ENCODE measurements at places on chromosomes 2 and 18.
A peak's percentile ranks its signal among the peaks of the same experiment; 100 is the strongest.

DNA sequence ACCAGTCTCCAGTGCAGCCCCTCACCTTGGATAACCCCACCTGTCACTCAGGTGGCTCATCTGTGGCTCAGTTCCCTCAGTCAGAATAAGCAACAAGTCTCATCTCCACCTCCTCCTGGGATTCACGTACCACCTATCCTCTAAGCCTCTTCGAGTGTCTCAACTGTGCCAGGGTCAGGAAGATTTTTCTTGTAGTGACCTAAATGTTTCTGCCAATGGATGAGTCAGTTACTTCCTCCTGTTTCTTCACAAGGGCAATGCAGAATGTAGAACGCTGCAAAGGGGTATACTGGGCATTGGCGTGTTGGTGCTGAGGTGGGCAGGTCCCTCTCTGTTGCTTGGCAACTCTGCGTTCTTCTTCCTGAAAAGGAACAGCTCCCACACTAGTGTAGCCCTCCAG is 213.3 kb upstream of the CXCR4 start:
- H3K4me3 ChIP-seq: no peak overlapping the region
- peaks cover 2% of the 10 kb centered on the region for H3K4me1 ChIP-seq
- no peak for DNase-seq
- H3K36me3 ChIP-seq: no peaks in the 10 kb centered on the region

GRCh38 chr2:153354377-153354776 is 124.2 kb downstream of the RPRM start:
- no peak for DNase-seq
- no peak overlapping the region for H3K4me3 ChIP-seq
- H3K27me3 ChIP-seq: no peaks in the 10 kb centered on the region
- no peaks in the 10 kb centered on the region for H3K4me1 ChIP-seq

- H3K27me3 ChIP-seq: peaks cover 3% of the 10 kb centered on the region
- peaks cover 17% of the 10 kb centered on the region for H3K4me1 ChIP-seq
- H3K36me3 ChIP-seq: no peaks in the 10 kb centered on the region
- H3K4me3 ChIP-seq: no peak overlapping the region
Observed at GRCh38 chr18:76722224-76723061, 99.9 kb upstream of the ZNF236 start.

- H3K27ac ChIP-seq: no peak overlapping the region
- peaks cover 8% of the 10 kb centered on the region for H3K4me1 ChIP-seq
- no peaks in the 10 kb centered on the region for H3K36me3 ChIP-seq
- H3K27me3 ChIP-seq: no peaks in the 10 kb centered on the region
Observed at GRCh38 chr18:13364721-13365205, 146.2 kb downstream of the LDLRAD4 start.

- H3K27me3 ChIP-seq: no peaks in the 10 kb centered on the region
- H3K4me3 ChIP-seq: no peak overlapping the region
- H3K4me1 ChIP-seq: no peaks in the 10 kb centered on the region
- no peaks in the 10 kb centered on the region for H3K36me3 ChIP-seq
Observed at GRCh38 chr18:58375051-58375450, 253.8 kb downstream of the ALPK2 start.

DNA sequence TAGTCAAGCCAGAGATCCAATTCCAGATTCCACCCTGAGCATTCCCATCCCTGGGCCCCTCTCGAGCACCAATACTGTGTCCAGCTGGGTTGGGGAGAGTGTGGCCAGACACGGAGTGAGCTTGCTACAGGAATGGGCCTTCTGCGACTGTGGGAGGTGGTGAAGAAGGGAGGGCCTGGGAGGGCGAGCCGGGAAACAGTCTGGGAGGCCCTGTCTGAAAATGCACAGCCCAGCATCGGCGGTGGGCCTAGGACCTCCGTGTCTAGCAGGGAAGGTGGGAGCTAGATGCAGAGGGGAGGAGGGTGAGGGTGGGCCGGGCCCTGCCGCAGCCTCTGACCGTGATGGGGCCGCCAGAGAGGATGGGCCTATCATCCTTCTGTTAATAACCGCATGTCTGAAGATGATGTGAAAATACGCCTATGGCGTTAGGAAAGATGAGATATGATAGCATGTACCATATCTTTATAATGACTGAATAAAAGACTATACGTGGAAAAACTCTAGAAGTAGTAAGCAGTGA is 1.9 kb upstream of the OTOS start:
- H3K27me3 ChIP-seq: peaks cover 8% of the 10 kb centered on the region
- no peaks in the 10 kb centered on the region for H3K36me3 ChIP-seq
- H3K4me1 ChIP-seq: peaks cover 3% of the 10 kb centered on the region
- no peak for DNase-seq
- H3K27ac ChIP-seq: no peak overlapping the region

DNA sequence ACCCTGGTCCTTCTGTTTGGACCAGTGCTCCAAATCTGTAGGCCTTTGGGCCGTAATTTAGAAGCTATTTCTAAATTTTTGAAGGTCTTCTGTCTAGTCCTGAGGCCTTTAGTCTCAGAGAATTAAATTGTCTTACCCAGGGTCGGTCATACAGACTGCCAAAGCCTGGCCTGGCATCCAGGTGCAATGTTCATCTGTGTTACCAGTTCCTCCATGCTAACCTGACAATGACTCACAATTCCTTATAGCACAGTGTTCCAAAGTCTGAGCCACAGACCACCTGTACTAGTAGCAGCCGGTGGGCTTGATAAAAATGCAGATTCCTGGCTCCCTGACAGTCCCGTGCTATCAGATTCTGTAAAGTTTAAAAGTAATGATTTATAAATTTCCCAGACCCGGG is 77.7 kb upstream of the MAP4K3 start:
- no peak overlapping the region for H3K27ac ChIP-seq
- no peak for DNase-seq
- H3K27me3 ChIP-seq: no peaks in the 10 kb centered on the region
- H3K4me3 ChIP-seq: no peak overlapping the region

DNA sequence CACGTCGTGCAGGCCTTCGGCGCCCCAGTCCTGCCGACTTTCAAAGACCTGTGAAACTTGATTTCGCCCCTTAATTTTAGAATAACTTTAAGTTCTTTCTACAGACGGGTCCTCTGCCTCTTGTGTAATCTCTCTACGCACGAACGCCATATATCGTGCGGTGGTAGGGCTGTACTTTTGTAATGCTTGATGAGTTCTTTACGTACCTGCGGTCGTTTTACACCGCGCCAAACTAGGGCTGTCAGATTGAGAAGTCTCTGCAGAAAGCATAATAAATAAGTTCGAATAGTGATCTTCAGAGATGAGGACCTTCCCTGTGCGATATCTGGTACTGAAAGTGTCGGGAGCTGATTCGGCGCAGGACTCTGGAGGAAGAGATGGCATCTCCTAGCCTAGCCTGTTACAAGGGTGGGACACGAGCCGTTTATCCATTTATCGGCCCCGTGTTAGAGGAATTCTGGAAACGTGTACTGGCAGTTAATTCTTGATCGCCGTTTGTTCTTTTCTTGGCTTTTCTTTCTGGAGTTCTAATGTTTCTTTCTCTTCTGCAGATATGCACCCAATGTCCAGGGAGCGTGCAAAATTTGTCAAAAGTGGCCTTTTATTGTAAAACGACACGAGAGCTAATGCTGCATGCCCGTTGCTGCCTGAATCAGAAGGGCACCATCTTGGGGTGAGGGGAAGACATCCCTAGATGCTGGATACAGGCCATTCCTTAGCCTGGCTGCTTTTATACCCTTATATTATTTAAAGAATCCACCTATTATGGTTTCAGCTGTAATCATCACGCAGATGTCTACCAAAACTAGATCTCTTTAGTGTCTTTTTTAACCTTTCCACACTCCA is 781 bp upstream of the SLC5A6 start:
- H3K36me3 ChIP-seq: peaks cover 8% of the 10 kb centered on the region
- H3K27me3 ChIP-seq: no peaks in the 10 kb centered on the region
- peak; percentile 83 for DNase-seq
- H3K4me3 ChIP-seq: peak overlapping the region; percentile 96

- peak overlapping the region; percentile 52 for H3K4me3 ChIP-seq
- no peak for DNase-seq
- peak overlapping the region; percentile 76 for H3K27ac ChIP-seq
- peaks cover 50% of the 10 kb centered on the region for H3K4me1 ChIP-seq
- H3K27me3 ChIP-seq: no peaks in the 10 kb centered on the region
- no peaks in the 10 kb centered on the region for H3K36me3 ChIP-seq
Observed at GRCh38 chr18:2981212-2981728, 31.7 kb downstream of the LPIN2 start.

DNA sequence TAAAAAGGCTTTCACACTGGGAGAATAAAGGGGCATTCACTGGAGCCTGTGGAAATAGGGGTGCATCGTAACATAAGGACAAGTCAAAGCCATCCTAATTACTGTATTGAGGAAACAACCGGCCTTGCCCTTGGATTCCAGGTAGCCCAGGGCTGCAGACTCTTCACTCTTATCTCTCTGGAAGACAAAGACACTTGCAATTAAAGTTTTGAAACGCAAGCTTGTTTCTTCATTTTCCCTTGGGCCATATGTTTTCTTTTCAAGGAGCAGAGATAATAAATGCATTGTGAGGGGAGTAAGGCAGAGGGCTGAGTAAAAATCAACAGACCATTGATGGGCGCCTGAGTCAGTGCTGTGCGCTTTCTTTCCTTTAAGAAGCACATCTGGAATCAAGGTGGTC is 11.5 kb downstream of the TNFRSF11A start:
- H3K27me3 ChIP-seq: no peaks in the 10 kb centered on the region
- H3K4me3 ChIP-seq: no peak overlapping the region
- peaks cover 1% of the 10 kb centered on the region for H3K4me1 ChIP-seq
- no peak for DNase-seq
- no peaks in the 10 kb centered on the region for H3K36me3 ChIP-seq
- H3K27ac ChIP-seq: no peak overlapping the region

DNA sequence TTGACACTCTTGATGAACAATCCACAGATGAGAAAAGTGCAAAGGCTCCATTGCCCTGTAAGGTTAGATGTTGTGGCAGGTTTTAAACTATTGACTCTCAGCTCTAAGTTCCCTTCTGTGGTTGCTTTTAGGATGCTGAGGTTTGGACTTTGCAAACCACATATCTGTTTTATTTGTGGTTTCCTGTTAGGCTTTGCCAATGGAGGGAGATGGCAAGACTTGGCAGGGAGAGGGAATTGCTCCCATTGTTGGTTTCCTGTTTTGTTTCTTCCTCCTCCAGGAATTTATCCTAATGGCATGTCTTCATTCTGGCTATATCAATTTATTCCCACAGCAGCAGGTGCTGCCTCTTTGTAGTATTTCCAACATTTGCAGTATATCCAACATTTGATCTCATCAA is 772.3 kb downstream of the LRRTM4 start:
- no peaks in the 10 kb centered on the region for H3K36me3 ChIP-seq
- H3K4me3 ChIP-seq: no peak overlapping the region
- peak; percentile 5 for DNase-seq
- H3K27me3 ChIP-seq: no peaks in the 10 kb centered on the region

GRCh38 chr2:162317861-162318327 is 590 bp downstream of the IFIH1 start:
- peak overlapping the region; percentile 98 for H3K27ac ChIP-seq
- peak overlapping the region; percentile 100 for H3K4me3 ChIP-seq
- H3K27me3 ChIP-seq: no peaks in the 10 kb centered on the region
- H3K4me1 ChIP-seq: peaks cover 40% of the 10 kb centered on the region
- DNase-seq: peak; percentile 44
- no peaks in the 10 kb centered on the region for H3K36me3 ChIP-seq

GRCh38 chr2:110910423-110910822 is 178.1 kb downstream of the ACOXL start:
- no peaks in the 10 kb centered on the region for H3K4me1 ChIP-seq
- H3K4me3 ChIP-seq: no peak overlapping the region
- no peak for DNase-seq

DNA sequence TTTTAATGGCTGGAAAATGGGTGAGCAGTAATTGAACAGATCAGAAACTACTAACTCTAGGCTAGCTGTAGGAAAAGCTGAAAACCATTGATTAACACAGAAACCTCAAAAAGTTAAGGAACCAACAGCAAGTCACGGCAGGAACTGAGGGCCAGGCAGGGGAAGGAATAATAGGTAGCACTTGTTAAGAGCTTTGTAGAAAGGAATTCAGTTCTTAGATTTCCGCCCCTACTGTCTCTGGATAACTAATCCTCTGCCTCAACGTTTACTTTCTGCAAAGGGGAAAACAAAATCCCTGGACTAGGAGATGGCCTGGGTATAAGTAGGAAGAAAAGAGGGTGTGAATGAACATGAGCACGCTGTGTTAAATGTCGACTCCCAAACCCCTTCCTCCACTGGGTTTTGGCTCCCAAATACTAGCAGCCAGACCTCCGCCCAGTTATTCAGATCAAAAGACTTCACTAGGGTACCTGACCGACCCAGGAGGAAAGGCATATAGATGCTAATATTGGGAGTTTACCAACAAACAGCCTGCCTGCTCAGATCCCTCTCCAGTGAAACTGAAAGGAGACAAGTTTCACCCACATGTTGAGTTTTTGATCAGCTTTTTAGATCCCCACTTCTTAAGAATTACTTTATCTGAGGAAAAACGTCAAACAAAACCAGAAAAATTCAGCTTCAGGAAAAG is 12.4 kb downstream of the SMAD2 start:
- H3K27ac ChIP-seq: no peak overlapping the region
- peaks cover 4% of the 10 kb centered on the region for H3K36me3 ChIP-seq
- H3K27me3 ChIP-seq: no peaks in the 10 kb centered on the region
- no peaks in the 10 kb centered on the region for H3K4me1 ChIP-seq
- DNase-seq: no peak

DNA sequence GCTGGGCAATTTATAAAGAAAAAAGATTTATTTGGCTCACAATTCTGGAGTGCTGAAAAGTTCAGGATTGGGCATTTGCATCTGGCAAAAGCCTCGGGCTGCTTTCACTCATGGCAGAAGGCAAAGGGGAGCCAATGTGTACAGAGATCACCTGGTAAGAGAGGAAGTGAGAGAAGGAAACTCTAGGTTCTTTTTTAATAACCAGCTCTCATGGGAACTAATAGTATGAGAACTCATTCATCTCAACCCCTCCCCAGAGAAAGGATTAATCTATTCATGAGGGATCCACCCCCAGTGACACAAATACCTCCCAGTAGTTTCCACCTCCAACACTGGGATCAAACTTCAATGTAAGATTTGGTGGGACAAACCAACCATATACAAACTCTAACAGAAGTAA is 129.0 kb downstream of the EVA1A start:
- H3K27me3 ChIP-seq: no peaks in the 10 kb centered on the region
- no peak overlapping the region for H3K4me3 ChIP-seq
- H3K27ac ChIP-seq: no peak overlapping the region

GRCh38 chr2:207416900-207417299 is 112.9 kb upstream of the CREB1 start:
- no peaks in the 10 kb centered on the region for H3K36me3 ChIP-seq
- no peaks in the 10 kb centered on the region for H3K4me1 ChIP-seq
- no peak overlapping the region for H3K27ac ChIP-seq

DNA sequence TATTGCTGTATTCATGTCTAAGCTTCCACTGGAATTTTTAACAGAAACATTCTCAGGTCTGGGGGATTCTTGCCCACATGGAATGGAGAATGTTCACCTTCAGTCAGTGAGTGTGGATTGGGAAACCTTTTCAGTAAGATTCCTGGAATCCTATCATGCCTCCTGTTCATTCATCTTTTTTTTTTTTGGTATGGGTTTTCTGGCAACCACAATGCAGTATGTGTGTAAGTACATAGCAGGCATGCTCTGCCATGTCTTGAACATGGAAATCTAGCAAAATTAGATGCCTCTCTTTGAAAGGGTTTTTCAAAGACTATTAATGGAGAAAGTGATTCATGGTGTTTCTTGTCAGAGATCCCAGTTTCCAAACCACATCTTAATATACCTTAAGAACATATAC is 176.5 kb downstream of the LTBP1 start:
- no peak for DNase-seq
- no peaks in the 10 kb centered on the region for H3K4me1 ChIP-seq
- H3K36me3 ChIP-seq: no peaks in the 10 kb centered on the region
- no peak overlapping the region for H3K27ac ChIP-seq
